Pancreas (tissue), 10 donors: ENCODE measurements at places on chromosomes 12 and 14. TPM values are rescaled to one million over a fixed set of nuclear protein-coding genes. Genes with fewer than 3 reads are reported as not detected.
A peak's percentile ranks its signal among the peaks of the same experiment; 100 is the strongest.

Gene IFI27L1
- total RNA-seq, result 3.8 TPM

Gene PTCSC3
- total RNA-seq, result not detected

Gene AMDHD1
- total RNA-seq, result 1.1 TPM

Gene MYL2
- not detected for total RNA-seq

Gene FAM186B
- total RNA-seq, result 0.83 TPM

Gene LGMN
- total RNA-seq, result 60.1 TPM

Gene C2CD5
- 12.1 TPM for total RNA-seq

Gene DLGAP5
- not detected for total RNA-seq

Gene OR10G3
- not detected for total RNA-seq

Gene FRMD6
- 3.0 TPM for total RNA-seq

- no peak for DNase-seq
Observed at GRCh38 chr14:103204852-103205540, 81.7 kb downstream of the TNFAIP2 start.

GRCh38 chr14:52885230-52885629 is 65.6 kb downstream of the FERMT2 start:
- no peak for DNase-seq

DNA sequence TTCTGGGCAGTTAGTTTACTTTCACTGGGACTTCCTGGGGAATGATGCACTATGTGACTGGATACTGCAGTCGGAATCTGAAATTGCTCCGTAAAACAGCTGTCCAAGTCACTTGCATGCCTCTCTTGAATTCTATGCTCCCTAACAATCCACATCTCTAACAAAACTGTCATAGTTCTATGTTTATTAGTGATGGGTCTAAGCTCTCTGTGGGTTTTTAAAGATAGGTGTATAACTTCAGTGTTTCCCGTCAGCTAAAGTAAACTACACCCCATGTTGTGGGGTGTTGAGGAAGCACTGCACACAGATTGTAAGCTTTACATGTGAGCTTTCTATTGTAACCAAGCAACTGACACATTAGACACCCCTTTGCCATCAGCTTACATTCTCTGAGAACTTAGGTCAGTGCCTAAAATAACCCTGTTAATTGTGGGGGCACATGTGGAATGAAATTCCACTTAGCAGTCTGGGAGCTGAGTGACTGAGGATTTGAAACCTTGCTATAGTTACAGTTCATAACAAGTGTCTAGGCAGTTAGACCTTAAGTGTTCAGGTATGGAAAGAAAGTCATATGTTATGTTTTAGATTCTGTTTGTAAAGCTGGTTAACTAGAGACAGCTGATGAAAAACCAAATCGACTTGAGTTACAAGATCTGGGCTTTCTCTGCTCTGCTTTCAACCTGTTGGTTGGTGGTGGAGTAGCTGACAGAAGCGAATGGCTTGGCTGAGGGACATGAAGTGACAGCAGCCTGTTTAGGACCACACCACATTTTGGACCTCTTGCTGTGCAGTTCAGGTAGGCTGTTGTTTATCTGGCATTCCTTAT is 165.7 kb downstream of the AKAP6 start:
- DNase-seq, result no peak

DNA sequence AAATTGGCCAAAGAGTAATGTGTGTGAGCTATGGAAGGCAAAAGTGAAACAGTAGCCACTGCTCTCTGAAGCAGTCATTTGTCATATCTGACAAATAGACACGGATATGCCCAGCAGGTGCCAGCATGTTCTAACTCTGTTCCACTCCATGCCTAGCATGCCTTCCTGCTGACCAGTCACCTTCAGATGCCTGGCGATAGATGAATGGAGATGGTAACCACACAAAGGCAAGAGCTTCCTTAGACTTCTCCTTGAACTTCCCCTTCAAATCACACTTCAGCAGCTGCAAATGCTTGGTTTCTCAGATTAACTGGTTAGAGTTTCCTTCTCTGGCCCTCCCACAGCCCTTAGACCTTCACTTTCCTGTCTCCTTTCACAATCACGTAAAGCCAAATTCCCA is 429.9 kb downstream of the DAD1 start:
- no peak for DNase-seq

DNA sequence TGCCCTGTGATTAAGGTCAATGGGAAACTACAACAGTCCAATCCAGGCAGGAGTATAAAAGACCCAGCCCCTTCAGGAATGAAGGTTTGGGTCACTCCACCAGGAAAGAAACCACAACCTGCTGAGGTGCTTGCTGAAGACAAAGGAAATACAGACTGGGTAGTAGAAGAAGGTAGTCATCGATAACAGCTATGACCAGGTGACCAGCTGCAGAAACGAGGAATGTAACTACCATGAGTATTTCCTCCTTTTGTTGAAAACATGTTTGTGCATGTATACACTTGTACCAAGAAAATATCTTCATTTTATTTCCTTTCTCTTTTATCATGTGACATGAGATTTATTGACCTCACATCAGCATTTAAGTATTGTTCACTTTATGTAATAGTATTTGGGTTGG is 409.1 kb downstream of the FOXG1 start:
- DNase-seq, result no peak

DNA sequence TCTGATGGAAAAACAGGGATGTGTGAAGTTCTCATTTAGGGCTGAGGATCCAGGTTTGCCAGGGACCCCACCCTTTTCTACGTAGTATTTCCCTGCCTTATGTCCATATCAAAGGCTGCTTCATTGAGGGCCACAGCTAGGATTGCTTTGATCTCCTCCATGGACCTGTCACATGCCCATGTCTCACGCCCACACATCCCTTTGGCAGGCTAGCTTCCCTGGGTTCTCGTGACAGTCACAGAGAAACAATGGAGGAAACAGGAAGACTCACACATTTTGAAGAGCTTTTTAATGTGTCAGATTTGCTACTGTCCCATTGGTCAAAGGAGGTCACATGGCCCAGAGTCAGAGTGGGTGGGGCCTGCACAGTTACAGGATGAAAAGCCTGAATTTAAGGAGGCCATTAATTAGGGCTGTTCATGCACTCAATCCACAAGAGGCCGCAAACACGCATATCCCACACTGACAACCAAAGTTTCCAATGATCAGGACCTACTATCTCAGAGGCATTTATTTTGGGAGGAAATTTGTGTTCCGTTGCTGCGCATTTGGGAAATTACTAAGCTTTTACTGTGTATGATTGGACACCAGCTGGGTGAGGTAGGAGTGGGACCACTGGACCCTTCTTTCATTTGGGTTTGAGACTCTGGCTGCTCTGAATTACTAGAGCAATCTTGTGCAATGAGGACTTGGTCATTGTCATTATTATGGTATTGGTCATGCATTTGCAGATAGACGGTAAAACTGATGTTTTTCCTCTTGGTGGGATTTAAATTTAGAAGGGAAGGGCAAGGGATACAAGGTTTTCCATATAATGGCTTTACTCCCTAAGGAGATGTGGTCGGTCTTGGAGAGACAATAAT is 266.2 kb downstream of the KTN1 start:
- no peak for DNase-seq

DNA sequence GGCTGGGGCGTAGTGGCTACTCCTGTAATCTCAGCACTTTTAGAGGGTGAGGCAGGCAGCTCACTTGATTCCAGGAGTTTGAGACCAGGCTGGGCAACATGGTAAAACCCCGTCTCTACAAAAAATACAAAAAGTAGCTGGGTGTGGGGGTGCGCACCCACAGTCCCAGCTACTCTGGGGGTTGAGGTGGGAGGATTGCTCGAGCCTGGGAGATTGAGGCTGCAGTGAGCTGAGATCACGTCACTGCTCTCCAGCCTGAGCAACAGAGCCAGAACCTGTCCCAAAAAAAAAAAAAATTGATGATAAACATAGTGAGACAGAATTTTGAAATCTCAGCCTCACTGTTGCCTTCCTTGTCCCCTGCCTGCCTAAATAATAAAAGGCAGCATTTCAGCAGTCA is 40.0 kb downstream of the PTPN11 start:
- DNase-seq, result no peak

DNA sequence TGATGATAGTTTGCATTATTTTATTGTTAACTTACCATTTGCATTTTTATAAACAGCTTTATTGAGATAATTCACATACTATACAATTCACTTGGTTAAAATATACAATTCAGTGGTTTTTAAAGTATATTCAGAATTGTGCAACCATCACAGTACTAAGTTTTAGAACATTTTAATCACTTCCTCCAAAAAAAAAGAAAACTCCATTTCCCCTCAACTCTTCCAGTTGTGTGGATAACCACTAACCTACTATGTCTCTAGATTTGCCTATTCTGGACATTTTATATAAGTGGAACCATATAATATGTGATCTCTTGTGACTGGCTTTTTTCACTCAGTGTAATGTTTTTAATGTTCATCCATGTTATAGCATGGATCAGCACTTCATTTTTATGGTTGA is 41.3 kb downstream of the WNK1 start:
- DNase-seq, result no peak

GRCh38 chr12:11576104-11576503 is 73.4 kb upstream of the ETV6 start:
- no peak for DNase-seq

- no peak for DNase-seq
Observed at GRCh38 chr12:45509187-45509586, 220.3 kb upstream of the ARID2 start.

- no peak for DNase-seq
Observed at GRCh38 chr12:3536096-3536875, 45.3 kb downstream of the PRMT8 start.

GRCh38 chr14:95897280-95897679 is 20.6 kb downstream of the TUNAR start:
- no peak for DNase-seq

- DNase-seq, result no peak
Observed at GRCh38 chr12:4203772-4204376, 69.7 kb upstream of the CCND2 start.

GRCh38 chr14:81200054-81200453 is 20.7 kb downstream of the GTF2A1 start:
- no peak for DNase-seq

DNA sequence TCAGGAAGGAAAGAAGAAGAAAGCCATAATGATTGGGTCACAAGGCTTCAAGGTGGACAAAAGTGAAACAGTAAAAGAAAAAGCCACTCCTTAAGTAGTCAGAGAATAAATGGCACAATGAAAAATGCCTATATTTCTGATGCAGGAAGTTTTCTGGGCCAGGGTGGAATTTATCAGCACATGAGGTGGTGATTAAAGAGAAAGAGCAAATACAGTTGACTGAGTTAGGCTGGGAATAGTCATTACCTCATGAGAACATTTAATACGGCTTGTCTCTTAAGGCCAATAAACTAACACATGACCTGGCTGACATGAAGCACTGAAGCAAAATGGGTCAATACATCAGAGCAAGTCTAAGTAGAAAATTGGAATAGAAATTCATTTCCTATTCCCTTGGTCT is 499.7 kb downstream of the TMTC2 start:
- no peak for DNase-seq

DNA sequence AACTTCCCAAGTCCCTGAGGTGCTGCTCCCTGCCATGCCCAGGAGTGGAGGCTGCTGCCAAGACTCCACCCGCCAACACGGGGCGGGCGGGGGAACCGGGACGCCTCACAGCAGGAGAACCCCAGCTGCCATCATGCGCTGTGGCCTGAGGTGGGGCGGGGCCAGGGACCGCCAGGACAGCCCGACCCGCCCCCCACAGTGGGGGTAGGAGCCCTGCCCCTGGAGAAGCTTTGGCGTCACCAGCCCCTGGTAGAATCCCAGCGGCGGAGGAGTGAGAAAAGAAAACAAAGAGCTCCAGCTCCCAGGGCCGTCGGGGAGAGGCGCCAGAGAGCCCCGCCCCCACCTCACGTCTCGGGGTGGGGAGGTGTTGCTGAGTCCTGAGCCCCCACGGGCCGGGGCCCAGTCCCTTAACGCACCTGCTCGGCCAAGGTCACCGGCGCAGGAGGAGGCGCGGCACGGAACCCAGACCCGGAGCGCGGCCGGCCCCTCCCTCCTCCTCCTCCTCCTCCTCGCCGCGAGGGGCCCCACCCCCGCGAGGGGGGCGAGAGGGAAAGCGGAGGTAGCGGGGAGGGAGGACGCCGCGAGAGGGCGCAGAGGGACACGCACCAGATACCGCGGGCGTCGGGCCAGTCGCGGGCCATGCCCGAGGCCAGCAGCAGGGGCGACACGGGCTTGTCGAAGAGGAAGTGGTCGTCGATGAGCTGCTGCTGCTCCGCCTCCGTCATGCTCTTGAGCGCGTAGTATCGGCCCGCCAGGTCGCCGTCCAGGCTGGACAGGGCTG is 1.8 kb downstream of the CKB start:
- peak; percentile 89 for DNase-seq

GRCh38 chr14:65937079-65937959 is 524.8 kb downstream of the FUT8 start:
- no peak for DNase-seq
